Vagina (tissue), 2 donors: ENCODE measurements at places on chromosomes 7 and 10. TPM values are rescaled to one million over a fixed set of nuclear protein-coding genes. Genes with fewer than 3 reads are reported as not detected.

Gene SYT15
- 5.4 TPM for total RNA-seq

Gene MCM10
- 0.98 TPM for total RNA-seq

Gene ACSM6
- not detected for total RNA-seq

DNA sequence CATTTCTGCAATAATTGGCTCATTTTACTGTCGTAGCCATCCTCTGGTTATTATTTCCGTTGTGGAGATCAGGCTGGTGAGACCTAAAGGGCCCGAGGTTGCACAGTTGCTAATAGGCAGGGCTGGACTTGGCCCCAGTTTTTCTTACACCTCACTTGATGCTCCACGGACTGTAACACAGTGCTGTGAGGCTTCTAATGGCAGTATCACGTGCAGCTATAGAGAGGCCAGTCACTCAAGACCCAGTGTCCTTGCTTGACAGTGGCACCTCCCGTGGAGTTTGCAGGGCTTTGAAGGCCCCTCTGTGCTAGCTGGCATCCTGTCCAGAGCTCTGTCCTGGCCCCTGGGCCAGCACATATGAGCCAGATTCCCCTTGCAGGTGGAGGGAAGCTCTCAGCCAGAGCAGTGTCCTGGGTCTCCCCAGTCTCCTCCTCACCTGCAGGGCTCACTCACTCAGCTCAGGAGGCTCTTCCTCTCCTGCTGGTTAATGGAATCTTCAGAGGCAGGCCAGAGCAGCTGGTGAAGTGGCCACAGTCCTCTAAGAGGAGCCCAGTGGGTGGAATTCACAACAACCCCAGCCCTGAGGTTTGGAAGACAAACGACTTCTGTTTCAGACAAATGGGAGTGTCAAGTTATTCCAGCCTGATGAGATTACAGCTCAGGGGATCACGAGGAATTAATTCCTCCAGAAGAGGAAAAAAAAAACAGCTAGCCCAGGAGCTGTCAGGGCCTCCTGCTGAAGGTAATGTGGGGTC, 114.2 kb upstream of the FAM180A start:
- no peak for DNase-seq

GRCh38 chr10:103661198-103661950, 167.9 kb downstream of the NEURL1 start:
- DNase-seq = peak; percentile 97

- no peak for DNase-seq
Measured at GRCh38 chr10:78783753-78784152, 285.0 kb upstream of the ZMIZ1 start.

DNA sequence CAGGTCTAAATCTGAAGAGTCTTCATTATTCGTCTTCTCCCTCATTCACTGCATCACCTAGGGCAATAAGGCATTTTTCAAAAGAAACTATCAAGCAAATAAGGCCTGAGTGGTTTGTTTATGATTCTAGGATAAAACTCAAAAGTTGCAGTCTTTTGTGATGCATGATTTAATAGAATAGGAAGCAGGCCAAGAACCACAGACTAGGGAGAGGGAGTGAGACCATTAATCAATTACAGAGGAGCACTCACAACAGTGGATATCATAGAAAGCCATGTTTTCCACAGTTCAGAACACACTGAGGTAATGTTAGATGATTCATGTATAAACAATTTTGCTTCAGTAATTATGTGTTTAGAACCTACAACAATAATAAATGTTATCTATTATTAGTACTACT, 87.8 kb upstream of the LRRTM3 start:
- DNase-seq = no peak

GRCh38 chr7:30904561-30904960, 7.1 kb upstream of the AQP1 start:
- DNase-seq = no peak

- no peak for DNase-seq
Measured at GRCh38 chr7:51446356-51446755, 129.7 kb upstream of the COBL start.

DNA sequence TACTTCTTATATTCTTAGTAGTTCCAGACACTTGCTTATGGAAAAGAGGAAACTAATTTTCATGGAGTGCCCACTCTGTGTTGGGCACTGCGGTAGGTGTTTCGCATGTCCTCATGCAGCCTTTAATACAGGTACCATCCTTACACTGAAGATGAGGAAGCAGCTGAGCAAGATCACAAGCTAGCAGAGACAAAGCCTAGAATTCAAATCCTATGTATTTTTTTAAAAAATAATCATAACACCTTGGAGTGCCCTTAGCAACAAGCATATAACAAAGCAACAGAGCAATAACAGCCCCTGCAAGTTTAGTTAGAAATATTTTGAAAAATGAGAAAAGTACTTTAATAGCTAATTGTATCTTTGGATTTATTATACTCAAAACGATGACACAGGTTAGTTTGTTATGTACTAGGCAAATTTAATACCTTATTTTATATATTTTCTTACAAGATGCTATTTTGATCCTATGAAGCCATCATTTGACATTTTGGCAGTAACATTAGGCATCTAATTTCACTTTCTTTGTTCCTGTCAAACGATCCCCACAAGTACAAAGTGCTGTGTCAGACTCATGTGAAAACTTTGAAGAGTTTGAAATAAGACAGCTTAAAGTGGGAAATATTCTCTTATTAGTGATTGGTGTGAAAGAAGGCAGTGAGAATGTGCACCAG, 245.8 kb downstream of the CDK14 start:
- DNase-seq = no peak

- DNase-seq = no peak
Measured at GRCh38 chr7:139981511-139981895, 81.2 kb downstream of the PARP12 start.
